ENCODE measurements at places on chromosomes 5 and 9.

DNA sequence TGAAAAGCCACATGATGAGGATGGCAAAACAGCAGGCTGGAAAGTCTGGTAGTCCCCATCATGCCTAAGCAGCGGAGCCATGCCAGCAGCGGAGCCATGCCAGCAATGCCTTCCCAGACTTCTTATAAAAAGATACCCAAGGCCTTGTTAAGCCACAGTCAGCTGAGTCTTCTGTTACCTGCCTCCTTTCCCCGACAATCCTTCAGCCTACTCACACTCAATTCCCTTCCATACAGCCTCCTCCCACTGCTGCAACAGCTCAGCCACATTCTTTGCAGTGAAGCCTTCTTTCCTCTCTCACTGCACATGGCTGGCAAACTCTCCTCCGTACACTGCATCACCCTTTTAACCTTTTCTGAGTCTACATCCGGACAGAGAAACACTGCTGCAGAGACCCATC is 114.9 kb downstream of the AUH start:
- H3K27me3 ChIP-seq, result no peaks in the 10 kb centered on the region
- peaks cover 14% of the 10 kb centered on the region for H3K4me1 ChIP-seq

DNA sequence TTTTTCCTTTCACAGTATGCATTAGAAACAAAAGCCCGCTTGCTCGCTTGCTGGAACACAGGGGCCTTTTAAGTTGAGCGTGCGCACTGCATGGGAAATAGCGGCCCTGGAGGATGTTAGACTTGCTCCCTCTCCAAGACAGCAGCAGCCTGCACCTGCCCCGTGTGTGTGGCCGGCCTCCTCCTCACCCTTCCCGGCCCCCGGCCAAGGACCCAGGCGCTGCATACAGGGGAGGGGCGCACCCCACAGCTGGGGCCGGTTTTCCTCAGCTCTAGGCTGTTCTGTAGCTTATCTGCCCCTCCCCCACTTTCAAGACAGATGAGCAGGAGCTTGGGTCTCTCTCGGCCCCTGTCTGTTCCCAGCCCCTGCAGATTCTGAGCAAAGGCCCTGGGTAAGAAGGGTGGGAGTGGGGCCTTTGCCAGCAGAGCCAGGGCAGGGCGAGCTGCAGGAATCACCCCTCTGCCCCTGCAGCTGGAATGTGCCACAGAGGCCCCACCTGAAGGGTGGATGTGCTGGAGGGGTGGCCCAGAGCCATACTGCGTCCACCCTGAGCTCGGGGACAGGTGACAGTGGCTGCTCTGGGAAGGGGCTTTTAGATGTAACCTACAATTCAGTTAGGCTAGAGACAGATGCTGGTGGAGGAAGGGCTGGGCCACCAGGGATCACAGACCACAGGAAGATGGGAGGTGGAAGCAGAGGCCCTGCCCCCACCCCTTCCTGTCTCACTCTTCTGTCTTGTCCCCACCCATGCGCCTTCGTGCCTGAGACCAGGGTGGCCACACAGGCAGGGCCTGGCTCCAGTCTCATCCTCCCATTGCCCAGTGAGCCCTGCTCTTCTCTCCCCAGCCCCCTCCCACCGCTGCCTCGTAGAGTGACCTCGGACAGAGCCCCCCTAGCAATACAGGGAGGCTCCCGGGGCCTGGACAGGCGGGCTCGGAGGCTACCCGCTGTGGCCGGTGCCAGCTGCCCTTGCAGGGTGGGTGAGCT is 132.4 kb downstream of the DAB2IP start:
- H3K4me1 ChIP-seq, result peaks cover 13% of the 10 kb centered on the region
- H3K27me3 ChIP-seq, result no peaks in the 10 kb centered on the region
- no peak overlapping the region for H3K27ac ChIP-seq
- no peaks in the 10 kb centered on the region for H3K36me3 ChIP-seq
- DNase-seq, result no peak
- no peak overlapping the region for H3K4me3 ChIP-seq

- H3K27me3 ChIP-seq, result no peaks in the 10 kb centered on the region
- no peaks in the 10 kb centered on the region for H3K36me3 ChIP-seq
- no peaks in the 10 kb centered on the region for H3K4me1 ChIP-seq
- no peak overlapping the region for H3K4me3 ChIP-seq
Observed at GRCh38 chr5:24904981-24905517, 260.3 kb upstream of the CDH10 start.

DNA sequence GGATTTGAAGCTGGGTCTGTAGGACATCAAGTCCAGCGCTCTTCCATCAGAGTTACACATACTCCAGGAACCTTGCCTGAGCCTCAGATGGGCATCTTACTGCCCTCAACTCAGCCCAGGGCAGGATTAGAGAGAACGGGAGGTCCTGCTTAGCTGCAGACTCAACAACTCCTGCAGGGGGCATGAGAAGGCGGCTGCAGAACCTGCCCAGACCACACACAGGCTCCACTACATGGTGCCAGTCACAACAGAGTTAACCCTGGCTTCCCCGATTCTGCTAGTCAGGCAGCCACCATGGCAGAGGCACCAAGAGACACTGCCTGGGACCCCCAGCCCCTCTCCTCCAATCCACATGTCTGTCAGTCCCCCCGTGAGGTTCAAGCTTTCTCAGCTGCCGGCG is 23.9 kb upstream of the CPLX2 start:
- DNase-seq, result no peak
- no peak overlapping the region for H3K27ac ChIP-seq
- no peak overlapping the region for H3K4me3 ChIP-seq
- no peaks in the 10 kb centered on the region for H3K4me1 ChIP-seq
- no peaks in the 10 kb centered on the region for H3K36me3 ChIP-seq
